Dermis microvascular lymphatic vessel endothelial cell (primary cell): ENCODE measurements at places on chromosomes 6 and 20.

DNA sequence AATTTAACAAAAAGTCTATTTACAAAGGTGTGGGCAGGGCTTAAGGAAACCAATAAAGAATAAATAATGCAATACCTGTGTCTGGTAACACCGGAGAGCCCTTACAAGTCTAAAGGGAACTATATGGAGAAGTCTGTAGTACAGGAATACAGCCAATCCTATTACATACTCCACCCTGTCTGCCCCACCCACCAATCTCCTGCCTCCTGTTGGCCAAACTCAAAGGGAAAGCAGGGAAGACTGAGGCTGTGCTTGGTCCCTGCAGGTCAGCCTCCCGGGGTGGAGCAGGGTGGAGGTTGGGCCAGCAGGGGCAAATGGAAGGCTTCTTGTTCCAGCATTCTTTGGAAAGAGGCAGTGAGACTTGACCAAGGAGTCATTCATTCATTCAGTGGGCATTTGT is 31.5 kb downstream of the METTL24 start:
- no peak for DNase-seq

- no peak for DNase-seq
These were observed 68.7 kb downstream of the F13A1 start for GRCh38 chr6:6251555-6252280.

GRCh38 chr6:88538130-88538706 is 372.1 kb upstream of the CNR1 start:
- no peak for DNase-seq

DNA sequence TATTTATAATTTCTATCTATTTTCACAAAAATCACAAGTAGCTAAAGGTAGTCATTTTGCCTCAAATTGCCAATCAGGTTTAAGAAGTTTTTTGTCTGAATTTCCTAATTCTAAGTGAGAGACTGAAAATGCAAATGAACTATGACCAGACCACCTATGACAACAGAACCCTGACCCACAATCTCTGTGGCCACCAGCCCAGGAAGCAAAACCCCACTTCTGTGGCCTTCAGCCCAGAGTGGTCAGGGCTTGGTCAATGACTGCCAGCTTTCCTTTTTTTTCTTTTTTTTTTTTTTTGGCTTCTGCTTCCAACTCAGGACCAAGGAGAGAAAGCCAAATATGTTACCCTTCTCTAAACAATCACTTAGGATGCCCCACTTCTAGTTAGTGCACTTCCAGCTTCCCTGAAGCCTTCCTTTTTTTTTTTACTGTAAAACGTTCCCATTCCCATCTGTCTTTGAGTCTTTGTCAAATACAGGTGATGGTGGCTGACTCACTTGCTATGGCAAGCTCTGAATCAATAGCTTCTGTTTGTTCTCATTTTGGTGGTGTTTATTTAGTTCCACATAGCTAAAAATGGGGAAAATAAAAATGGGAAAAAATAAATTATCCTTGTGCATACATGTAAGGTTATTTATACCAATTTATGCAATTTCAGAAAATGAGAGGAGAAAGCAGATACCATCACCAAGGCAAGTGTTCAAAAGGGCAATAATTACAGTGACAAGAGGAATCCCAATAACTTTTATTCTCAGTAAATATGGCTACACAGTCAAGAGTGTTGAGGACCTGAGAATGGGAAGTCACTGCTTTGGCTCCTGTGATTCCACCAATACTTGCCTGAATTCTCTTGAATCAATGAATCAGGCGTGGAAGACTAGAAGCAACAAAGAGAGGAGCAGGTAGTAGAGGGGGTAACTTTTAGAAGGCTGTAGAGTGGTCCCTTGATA is 170.3 kb upstream of the PDE7B start:
- DNase-seq, result no peak

- DNase-seq, result peak; percentile 42
These were observed 125.2 kb upstream of the RALGAPA2 start for GRCh38 chr20:20837574-20838021.

DNA sequence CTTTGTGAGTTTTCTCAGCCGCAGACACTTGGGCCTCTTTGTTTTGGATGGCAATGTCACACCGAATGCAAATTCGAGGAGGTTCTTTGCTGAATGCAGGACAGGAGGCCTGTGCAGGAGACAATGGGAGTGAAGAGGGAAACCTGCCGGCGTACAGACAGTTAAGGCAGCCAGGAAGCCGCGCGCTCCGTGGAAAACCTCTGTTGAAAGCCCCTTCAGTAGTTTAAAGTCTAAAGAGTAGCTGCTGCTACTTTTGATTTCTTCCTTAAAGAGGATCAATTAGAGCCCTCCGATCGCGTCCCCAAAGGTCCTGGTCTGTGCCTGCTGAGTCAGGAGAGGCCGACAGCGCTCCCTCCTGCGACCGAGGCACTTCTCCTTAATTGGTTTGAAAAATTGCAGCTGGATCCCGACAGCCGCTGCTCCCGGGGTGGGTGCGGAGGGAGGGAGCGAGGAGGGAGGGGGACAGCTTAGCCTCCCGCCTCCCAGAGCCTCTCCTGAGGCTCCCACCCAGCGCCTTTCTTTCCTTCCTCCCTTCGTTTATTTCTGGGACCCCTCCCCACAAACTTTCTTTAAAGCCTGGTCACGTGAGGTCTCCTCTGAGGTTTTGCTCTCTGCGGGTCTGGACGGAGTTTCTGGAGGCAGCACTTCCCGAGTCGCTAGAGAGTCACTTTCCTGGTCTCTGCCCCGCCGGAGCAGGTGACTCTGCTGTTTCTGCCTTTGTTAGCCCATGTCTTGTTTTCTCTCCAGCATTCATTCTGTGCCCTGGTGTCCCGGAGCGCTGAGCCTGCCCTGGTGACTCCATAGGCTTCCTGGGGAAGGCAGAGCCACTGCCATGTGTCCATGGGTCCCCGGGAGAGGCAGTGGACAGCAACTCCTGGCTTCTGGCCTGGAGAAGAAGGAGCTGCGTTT is 22.3 kb upstream of the RPP40 start:
- DNase-seq, result peak; percentile 41

DNA sequence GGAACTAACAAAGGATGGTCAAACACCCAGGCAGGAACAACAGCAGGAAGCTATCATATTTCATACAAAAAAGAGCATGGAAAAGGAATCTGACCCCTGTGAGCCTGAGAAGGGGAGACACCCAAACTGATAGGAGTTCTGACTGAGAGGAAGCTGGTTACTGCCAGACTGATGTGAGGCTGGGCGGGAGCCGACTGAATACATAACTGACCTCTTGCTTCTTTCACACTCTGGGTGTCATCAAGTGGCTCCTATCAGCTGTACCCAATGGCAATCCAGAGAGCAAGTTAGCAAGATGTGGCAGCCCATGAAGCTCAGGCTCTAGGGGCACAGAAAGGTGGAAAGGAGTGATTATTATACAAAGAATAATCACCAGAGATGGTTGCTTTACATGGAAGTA is 795.1 kb upstream of the HS3ST5 start:
- DNase-seq, result no peak

DNA sequence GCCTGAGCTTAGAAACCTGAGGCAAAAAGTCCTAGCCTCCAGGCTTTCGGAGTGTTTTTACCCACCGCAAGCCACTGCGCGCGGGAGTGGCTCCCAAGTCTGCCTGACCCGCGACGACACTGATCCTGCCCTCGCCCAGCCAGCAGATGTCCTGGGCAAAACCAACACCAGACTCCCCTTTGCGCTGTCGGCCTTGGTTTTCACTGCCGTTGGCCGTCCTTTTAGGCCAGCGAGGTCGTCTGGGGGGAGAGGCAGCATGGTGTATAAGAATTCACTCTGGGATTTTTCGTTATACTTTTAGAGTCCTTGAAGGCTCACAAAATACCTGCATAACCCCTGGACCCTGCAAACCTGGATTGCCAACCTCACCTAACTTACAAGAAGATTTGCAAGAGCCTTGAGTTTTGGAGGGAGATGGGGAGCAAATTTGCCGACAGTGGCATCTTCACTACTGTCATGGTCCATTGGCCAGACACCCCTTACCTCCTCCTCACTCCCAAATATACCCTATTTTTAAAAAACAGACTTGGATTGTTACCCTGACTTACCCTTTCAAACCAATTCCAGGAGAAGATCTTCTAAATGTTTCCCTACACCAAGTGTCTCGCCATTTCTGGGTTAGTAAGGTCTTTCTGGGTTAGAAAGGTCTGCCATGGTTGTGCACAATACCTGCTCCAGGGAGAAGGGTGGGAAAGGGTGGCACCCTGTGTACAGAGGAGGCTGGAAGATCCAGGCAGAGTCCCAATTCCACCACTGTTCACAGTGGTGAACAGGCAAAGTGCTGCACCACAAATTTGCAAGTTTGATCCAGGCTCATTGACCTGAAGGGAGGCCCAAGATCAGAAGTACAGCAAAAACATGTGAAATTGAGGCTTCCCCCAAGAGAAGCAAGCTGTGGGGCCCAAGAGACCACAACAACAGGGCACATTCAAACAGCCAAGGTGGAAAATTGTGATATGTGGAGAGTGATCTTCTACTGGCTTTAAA is 4.4 kb downstream of the FOXA2 start:
- no peak for DNase-seq

DNA sequence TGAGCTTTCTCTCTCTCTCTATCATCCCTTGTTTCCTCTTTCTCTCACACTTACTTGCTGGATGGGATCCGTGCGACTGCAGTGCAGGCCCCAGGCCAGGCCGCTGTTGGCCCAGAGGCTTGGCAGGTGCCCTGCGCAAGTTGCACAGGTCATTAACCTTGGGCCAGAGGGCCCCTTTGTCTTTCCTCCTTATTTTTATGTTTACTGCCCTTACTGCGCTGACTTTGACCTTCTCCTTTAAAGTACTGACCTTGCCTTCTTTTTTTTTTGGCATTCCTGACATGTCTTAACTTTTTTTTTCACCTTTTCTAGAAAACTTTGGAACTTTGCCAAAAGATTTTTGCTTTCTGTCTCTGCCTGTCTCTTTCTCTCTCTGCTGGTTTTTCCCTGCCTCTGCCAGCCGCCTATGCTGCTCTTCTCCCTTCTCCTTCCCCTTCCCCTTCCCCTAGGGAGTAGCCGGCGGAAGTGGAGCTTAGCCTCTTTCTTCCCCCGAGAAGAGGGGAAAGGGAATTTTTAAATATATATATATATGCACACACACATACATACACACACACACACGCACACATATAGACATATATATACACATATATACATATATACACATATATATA is 59.6 kb upstream of the CDH4 start:
- DNase-seq, result no peak

GRCh38 chr6:37676071-37676470 is 21.6 kb downstream of the MDGA1 start:
- DNase-seq, result no peak

DNA sequence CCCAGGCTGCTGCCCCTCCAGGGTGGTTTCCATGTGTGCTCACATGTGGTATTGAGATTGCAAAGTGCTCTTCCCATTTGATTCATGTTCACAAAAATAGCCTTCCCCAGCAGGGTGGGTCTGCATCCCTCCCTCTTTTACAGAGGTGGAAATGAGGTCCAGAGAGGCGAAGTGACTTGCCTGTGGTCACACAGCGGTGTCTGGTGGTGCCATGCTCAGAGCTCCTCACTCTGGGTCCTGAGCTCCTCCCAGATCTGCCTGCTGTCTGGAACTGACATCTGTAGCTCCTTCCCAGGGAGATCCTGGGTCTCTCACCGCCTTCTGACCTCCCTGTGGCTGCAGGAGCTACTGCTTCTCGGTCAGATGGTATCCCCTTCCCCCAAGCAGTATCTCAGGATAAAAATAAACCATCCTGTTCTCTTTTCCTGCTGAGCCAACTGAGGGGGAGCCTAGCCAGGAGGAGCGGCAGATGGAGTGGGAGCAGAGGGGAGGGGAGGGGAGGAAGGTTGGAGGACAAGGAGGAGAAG is 11.9 kb downstream of the CD40 start:
- DNase-seq, result no peak

- DNase-seq, result peak; percentile 29
These were observed 171.6 kb upstream of the FBXL4 start for GRCh38 chr6:99119109-99120031.

GRCh38 chr6:42367353-42368011 is 84.2 kb downstream of the TRERF1 start:
- DNase-seq, result no peak

- DNase-seq, result no peak
These were observed 459.2 kb downstream of the RNF144B start for GRCh38 chr6:18846327-18846726.

DNA sequence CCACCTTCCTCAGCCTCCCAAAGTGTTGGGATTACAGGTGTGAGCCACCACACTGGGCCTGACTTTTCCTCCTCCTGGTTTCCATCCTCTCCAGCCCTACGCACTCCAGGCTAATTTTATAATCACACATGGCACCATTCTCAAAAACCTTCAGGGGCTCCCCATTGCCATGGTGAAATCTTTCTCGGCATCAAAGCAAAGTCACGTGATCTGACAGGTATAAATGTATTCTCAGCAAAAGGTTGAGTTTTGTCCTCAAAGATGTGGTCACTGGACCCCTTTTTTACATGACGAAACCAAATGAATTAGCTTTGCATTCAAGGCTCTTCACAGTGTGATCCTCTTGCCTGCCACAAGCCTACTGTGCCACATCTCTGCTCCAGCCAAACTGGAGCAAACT is 15.5 kb downstream of the ARMC12 start:
- no peak for DNase-seq
